Stimulated activated CD4-positive, alpha-beta T cell treated with anti-CD3 and anti-CD28 coated beads, TNF-alpha, amount 100 ng/mL, for 24 hours (primary cell): ENCODE measurements at places on chromosomes 7 and 10.

- DNase-seq: no peak
Observed at GRCh38 chr7:106820321-106821217, 44.5 kb upstream of the PIK3CG start.

- DNase-seq: no peak
Observed at GRCh38 chr10:110461530-110461929, 36.2 kb upstream of the DUSP5 start.

DNA sequence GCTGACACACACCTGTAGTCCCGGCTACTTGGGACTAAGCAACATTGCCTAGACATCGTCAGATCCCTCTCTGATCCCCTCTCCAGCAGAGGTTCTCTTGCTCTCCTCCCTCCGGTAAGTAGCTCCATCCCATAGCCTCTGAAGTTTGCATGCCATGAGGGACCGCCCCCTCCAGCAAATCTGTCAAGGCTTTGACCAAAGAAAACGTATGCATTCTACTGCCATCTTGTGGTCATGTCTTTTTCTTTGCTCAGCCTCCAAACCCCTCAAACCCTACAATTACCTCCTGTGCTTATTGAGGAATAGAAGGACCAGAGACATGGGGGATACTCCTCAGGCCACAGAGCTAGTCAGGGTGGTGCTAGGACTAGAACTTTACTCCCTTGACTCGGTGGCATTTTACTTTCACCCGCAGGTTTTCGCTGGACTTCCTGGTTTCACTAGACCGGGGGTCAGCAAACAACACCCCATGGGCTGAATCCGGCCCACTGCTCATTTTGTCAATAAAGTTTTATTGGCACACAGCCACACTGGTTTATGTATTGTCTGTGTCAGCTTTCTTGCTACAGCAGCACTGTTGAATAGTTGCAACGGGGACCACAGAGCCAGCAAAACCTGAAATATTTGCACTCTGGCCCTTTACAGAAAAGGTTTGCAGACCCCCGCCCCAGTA, 202.6 kb upstream of the FOXK1 start:
- DNase-seq: no peak

DNA sequence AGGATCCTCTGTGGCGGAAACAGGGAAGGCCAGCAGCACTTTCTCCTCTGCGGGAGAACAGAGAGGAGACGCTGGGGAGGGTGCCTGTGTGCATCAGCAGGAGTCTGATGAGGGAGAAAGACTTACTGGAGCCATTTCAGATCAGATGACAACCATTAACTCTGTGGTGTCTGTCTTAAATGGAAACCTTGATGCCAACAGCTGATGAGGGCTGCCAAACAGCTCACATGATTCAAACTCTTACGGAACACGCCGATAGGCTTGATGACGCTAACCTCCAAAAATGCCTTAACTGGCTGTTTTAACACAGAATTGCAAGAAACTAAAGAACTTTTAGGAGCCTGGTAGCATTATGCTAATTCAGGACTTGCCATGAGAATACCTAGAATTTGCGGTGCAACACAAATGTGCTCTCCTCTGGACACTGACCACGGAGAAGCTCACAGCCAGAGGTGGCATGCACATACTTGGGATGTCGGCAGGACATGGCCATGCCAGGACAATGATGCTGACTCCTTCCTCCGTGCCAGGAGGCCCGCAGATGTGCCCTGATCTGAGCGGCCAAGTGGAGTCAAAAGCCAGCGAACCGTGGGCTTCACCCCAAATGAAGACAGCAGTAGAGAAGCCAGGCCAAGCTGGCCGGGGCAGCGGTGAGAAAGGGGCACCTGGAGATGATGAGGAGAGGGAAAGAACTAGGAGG, 154.9 kb downstream of the ZMYND11 start:
- DNase-seq: no peak

DNA sequence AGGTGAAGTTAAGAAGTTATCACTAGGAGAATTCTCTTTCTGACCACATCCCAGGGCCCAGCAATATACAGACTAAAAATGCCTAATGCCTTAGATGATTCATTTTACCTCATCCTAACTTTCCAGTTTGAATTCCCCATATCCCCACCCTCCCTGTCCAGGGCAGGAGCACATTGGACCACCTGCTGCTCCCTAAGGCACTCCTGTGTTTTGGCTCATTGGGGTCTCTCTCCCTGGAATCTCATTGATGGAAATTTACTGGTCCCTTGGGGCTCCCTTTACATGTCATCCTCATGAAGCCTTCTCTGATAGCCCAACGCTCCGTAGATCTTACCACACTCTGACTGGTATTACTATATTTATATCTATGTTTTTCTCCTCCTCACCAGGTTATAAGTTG, 2.7 kb downstream of the IL2RA start:
- no peak for DNase-seq

- DNase-seq: no peak
Observed at GRCh38 chr7:77330169-77330882, 85.8 kb downstream of the GSAP start.

DNA sequence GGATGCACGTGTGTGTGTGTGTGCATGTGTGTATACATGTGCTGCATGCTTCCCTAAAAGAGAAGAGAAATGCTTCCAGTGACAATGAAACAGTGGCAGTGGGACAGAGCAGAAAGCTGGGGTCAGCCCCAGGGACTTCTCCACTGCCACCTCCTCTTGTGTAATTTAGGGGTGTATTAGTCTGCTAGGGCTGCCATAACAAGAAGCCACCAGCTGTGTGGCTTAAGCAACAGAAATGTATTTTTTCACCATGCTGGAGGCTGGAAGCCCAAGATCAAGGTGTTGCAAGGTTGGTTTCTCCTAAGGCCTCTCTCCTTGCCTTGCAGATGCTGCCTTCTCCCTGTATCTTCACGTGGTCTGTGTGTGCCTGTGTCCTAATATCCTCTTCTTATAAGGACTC, 190.5 kb downstream of the CXCL12 start:
- no peak for DNase-seq

DNA sequence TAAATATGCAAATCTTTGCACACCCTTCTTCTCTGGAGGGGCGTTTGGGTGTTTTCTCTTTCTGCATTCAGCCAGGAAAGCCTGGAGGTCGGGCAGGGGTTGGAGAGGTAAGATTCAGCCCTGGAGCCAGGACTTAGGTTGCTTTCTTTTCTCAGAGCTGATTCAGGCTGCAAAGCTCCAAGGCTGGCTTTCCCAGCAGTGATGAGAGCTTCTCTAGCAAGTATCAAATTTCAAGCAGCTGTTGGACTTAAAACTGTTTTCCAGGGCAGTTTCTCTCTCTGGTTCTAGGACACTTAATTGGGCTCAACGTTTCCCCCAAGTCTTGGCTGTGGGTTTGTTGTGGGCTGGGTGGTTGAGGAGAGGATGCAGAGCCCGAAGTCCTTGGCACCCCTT, 608 bp downstream of the AKR1B10 start:
- no peak for DNase-seq

DNA sequence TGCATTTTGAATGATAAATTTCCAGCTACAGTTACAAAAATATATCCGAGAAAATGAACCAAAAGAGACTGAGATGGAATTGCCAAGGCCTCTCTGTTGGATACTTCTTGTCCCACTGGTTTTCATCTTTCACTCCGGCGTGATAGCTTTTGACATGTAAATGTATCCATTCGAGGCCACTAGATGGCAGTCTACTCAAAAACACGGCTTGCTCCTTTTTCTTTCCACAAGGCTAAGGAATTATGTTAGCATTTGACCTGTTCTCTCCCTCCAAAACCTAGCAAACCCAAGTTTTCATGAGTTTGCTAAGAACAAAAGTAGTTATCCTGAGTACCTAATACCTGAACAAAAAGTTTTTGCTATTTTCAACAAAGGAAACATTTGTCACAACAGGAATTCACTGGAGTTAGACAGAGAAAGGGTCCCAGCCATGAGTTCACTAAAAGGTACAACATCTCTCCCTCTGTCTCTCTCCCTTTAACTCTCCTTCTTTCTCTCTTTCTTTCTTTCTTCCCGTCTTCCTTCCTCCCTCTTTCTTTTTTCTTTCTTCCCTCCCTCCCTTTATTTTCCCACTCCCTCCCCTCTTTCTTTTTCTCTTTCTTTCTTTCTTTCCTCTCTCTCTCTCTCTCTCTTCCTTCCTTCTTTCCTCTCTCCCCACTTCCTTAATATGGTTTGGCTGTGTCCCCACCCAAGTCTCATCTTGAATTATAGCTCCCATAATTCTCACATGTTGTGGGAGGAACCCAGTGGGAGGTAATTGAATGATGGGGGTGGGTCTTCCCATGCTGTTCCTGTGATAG, 207.9 kb upstream of the MYO3A start:
- DNase-seq: peak; percentile 2

- no peak for DNase-seq
Observed at GRCh38 chr7:79770063-79770462, 316.6 kb upstream of the MAGI2 start.
